ENCODE measurements at places on chromosomes 7 and 10.

GRCh38 chr10:67079126-67079525 is 153.3 kb downstream of the LRRTM3 start:
- DNase-seq: no peak

GRCh38 chr10:124874-125273 is 10.4 kb upstream of the ZMYND11 start:
- no peak for DNase-seq

DNA sequence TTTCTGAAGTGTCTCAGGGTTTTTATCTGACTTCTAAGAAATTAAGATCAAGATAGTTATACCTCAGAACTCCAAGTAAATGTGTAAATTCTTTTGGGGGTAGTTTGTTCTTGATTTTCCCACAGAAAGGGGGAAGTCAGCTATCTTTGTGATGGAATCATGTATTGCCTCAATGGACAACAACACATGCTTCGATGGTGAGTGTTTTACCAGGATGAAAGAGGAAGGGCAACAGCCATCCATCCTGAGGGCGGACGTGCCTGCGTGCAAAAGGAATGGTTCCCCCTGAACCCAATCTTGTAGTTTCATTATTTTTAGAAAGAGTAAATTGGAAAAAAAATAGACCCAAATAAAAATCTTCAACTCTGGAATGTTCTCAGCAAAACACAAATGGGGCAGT is 67.2 kb upstream of the ZPBP start:
- no peak for DNase-seq

DNA sequence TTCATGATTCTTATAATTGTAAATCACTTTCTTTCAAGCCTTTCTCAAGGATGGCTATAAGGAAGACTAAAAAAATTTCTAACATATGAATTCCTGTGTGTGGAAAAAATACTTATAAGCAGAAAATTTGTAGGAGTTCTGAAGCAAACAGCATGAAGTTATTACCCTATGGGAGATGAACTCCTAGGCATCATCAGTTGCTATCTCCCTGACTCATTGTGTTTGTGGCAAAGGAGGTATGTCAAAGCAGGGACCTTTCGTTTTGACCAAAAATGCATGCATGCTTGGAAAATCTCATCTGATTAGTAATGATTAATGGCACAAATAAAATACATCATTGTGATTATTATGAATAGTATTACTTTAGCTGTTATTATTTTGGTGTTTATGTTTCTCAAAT is 59.4 kb downstream of the CALCR start:
- DNase-seq: no peak

- no peak for DNase-seq
These were observed 467.9 kb upstream of the AUTS2 start for GRCh38 chr7:69130396-69130795.

DNA sequence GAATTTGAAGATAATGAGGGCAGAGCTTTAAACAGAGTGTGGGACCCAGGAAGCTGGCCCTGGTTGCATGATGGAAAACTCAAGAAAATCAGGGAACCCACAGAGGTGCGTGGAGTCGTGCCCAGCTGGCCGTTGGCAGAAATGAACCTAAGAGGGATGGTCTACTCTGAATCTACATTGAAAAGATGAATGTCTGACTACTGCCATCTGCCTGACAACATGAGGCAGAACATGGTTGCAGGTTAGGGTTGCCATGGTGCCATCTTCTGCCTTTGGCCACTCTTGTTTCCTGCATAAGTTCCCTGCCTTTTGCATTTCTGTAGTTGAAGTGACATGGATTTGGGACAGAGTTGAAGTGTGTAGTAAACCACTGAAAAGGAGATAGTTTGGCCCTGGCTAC is 138.5 kb upstream of the COBL start:
- DNase-seq: no peak

DNA sequence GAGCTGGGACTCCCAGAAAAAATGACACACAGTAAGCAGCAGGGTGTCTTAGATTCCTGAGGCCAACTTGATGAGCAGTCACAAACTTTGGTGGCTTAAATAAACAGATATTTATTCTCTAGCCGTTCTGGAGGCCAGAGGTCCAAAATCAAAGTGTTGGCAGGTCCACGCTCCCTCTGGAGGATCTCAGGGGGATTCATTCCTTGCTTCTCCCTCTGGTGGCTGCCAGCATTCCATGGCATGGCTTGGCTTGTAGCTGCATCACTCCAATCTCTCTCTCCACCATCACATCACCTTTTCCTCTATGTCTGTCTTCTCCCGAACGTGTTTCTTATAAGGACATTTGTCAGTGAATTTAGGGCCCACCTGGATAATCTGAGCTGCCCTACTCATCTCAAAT is 98.4 kb downstream of the OSBPL3 start:
- no peak for DNase-seq

GRCh38 chr10:70592746-70593512 is 9.6 kb downstream of the PRF1 start:
- no peak for DNase-seq

- DNase-seq: no peak
These were observed 177.3 kb upstream of the TNS3 start for GRCh38 chr7:47759056-47759706.

- DNase-seq: no peak
These were observed 14.7 kb upstream of the TMEM236 start for GRCh38 chr10:17737027-17737965.

Measured in NCI-H2081 treated with DMSO at 0.1 percent for 48 hours (cell line).